ENCODE measurements at places on chromosomes 13 and 19.

- DNase-seq: no peak
Measured at GRCh38 chr13:46006688-46007452, 45.7 kb downstream of the ZC3H13 start.

- no peak for DNase-seq
Measured at GRCh38 chr13:108302279-108302678, 32.8 kb downstream of the TNFSF13B start.

DNA sequence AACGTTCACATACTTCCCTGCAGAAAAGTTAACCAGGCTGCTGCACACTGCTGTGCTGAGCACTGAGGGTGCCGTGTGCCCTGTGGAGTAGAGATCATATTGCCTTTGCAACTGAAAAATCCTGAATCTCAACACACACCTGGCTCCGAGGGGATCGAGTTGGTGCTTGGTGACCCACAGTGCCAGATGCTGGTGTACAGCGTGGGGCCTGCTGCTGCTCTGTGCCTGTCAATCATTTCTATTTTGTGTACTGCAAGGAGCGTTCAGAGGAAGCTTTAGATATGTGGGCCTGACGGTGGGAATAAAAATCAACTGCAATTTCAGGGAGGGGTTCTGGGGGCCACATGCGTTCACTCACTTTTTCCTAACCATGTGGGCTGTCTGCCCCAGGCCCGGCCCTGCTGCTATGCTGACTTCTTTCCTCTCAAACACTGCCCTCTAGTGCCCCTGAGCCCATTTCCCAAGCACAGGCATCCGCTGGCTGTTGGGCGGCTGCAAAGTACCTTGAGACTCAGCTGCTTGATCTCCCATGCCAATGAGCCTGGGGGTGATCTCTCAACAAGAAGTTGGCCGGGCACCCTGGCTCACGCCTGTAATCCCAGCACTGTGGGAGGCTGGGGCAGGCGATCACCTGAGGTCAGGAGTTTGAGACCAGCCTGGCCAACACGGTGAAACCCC is 9.7 kb upstream of the LENG8 start:
- no peak for DNase-seq

DNA sequence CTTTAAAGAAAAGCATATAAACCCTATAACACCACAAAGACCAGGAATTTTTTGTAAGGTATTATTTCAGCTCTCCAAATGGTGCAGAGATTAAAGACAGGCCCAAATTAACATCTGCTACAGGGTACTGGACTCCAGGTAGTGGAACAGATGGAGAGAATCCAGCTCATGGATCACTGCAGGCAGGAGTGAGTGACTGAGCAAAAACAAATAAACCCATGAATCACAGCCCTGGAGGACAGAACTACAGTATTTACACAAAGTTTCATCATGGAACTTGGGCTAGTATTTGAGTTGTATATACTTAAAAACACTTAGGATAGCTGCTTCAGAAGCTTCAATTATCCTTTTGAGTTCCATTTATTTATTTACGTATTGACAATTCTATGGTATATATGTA is 132.8 kb upstream of the SPRY2 start:
- DNase-seq: no peak

GRCh38 chr19:35251456-35251855 is 2.7 kb downstream of the LSR start:
- DNase-seq: no peak

GRCh38 chr13:32790731-32791130 is 204.5 kb downstream of the PDS5B start:
- DNase-seq: no peak

- DNase-seq: no peak
Measured at GRCh38 chr19:22422211-22422610, at the start of gene ZNF98. Gene ZNF98, minus strand, starts transcription at chr19:22422346. Its CDS starts 122 bp downstream, at chr19:22422224.

GRCh38 chr19:5265260-5265659 is 75.4 kb downstream of the PTPRS start:
- DNase-seq: no peak

GRCh38 chr13:29503041-29503837 is 92.2 kb downstream of the SLC7A1 start:
- no peak for DNase-seq

GRCh38 chr19:16654627-16655026 is 5.3 kb downstream of the SMIM7 start:
- no peak for DNase-seq

DNA sequence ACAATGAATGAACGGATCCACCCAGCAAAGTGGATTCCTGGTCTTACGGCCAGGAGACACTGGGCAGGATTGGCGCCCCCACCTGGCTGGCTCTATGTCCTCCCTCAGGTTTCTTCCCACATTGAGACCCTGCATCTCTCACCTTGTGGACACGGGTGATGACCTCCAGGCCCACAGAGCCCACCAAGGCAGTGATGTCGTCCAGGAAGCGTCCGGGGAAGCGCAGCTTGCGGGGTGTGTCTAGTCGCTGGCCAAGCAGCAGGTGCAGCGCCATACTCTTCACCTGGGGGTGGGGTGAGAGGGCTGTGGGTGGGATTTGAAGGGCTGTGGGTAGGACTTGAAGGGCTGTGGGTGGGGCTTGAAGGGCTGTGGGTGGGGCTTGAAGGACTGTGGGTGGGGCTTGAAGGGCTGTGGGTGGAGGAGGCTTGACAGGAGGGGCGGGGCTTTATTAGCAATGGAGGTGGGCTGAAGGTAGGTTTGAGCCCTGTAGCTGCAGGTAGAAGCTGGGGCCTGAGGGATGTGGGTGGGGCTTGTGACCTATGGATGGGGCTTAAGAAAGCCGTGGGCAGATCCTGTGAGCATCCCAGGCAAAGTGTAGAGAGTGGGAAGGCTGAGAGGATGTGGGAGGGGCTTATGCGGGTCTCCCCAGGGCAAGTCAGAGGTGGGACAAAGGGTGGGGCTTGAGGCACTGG is 12.1 kb upstream of the ANGPTL8 start:
- no peak for DNase-seq

- peak; percentile 88 for DNase-seq
Measured at GRCh38 chr19:45474606-45475521, 7.1 kb downstream of the FOSB start.

GRCh38 chr19:13262450-13262849 is 112.2 kb downstream of the IER2 start:
- peak; percentile 75 for DNase-seq

- no peak for DNase-seq
Measured at GRCh38 chr13:111488486-111489132, 168.2 kb downstream of the TEX29 start.

DNA sequence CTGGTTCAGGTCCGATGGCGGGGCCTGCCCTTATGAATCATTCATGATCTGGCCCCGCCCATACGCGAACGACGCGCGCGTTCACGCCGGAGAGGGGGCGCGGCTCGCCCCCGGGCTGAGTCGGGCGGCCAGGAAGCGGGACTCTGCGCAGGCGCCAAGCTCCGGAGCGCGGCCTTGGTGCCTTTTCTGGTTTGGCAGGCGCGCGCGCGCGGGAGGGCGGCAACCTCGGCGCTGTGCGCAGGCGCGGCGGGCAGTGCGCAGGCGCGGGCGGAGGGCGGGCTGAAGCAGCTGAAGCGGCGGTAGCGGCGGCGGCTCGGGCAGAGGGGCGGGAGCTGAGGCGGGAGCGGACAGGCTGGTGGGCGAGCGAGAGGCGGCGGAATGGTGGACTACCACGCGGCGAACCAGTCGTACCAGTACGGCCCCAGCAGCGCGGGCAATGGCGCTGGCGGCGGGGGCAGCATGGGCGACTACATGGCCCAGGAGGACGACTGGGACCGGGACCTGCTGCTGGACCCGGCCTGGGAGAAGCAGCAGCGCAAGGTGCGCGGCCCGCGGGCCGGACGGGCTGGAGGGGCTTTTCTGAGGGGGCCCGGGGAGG is at the start of gene ACTN4:
Gene ACTN4, plus strand, starts transcription at position 282 of the 598 bp plus-strand sequence. Its CDS starts 97 bp downstream, at position 379.
- DNase-seq: peak; percentile 99

DNA sequence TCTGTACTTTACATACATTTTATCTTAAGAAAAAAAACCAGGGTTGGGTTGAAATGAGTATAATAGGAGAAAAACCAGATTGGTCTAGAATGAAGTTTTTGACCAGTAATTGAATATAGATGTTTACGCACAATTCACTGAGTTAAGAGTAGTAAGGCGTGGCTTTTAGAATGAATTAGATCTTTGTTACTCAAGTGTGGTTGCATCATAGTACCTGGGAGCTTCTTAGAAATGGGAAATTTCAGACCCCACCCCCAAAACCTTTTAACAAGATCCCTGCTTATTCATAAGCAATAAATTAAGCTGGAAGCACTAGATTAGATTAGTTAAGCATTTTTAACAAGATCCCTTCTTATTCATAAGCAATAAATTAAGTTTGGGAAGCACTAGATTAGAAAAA is 28.7 kb upstream of the LMO7 start:
- no peak for DNase-seq

DNA sequence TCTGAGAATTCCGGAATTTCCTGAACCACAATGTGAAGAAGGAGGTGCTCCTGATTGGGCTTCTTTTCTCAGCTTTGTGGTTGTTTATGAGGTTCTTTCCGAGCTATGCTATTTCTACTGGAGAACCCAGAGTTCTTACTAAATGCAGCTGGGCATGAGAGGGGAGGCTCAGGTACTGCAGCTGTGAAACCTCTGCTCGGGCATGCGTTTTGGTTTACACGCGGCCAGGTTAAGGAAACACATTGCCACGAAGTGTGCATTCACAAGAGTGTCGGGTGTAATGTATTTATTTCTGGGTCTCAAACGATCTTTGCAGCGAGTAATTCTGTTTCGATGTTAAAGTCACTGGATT is 661 bp upstream of the MIR17HG start:
- peak; percentile 47 for DNase-seq

- DNase-seq: no peak
Measured at GRCh38 chr19:6736917-6737283, 480 bp downstream of the GPR108 start.

DNA sequence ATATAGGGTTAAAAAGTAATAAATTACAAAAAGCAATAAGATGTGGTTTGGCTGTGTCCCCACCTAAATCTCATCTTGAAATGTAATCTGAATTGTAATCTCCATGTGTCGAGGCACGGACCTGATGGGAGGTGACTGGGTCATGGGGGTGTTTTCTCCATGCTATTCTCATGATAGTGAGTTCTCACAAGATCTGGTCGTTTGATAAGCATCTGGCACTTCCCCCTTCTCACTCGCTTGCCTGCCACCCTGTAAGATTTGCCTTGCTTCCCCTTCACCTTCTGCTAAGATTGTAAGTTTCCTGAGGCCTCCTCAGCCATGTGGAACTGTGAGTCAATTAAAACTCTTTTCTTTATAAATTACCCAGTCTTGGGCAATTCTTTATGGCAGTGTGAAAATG is 577.4 kb downstream of the TBC1D4 start:
- no peak for DNase-seq

GRCh38 chr13:42041684-42042035 is 6.8 kb upstream of the DGKH start:
- DNase-seq: no peak

- DNase-seq: no peak
Measured at GRCh38 chr19:47056411-47056810, 8.0 kb upstream of the TMEM160 start.

DNA sequence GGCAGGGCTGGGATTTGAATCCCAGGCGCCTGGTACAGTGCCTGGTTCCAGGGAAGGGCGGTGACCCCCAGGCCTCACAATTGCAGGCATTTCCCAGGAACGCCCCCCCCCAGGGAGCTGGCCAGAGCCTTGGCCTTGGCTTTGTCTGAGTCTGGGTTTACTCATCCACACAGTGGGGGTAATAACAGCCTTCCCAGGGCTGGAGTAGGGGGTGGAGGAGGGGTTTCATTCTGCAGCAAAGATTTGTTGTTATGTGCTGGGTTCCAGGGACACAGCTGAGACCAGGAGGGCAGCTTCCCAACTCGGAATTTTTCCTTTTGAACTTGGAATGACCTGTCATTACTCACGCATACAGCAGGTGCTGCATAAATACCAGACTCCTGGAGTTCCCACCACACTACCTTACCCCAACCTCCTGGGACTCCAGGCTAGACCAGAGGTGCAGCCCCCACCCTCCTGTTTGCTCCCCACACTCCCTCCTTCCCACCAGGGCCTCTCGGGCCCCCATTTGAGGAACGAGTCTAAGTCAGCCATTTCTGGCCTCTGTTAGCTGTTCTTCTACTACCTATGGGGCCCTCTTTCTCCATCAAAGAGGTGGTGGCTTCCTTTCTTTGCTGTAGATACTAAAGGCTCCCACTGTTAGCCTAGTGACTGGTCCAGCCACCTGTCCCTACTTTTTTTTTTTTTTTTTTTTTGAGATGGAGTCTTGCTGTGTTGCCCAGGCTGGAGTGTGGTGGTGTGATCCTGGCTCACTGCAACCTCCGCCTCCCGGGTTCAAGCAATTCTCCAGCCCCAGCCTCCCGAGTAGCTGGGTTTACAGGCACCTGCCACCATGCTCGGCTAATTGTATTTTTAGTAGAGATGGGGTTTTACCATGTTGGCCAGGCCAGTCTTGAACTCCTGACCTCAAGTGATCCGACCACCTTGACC is 1.6 kb upstream of the ADAMTS10 start:
- peak; percentile 18 for DNase-seq

DNA sequence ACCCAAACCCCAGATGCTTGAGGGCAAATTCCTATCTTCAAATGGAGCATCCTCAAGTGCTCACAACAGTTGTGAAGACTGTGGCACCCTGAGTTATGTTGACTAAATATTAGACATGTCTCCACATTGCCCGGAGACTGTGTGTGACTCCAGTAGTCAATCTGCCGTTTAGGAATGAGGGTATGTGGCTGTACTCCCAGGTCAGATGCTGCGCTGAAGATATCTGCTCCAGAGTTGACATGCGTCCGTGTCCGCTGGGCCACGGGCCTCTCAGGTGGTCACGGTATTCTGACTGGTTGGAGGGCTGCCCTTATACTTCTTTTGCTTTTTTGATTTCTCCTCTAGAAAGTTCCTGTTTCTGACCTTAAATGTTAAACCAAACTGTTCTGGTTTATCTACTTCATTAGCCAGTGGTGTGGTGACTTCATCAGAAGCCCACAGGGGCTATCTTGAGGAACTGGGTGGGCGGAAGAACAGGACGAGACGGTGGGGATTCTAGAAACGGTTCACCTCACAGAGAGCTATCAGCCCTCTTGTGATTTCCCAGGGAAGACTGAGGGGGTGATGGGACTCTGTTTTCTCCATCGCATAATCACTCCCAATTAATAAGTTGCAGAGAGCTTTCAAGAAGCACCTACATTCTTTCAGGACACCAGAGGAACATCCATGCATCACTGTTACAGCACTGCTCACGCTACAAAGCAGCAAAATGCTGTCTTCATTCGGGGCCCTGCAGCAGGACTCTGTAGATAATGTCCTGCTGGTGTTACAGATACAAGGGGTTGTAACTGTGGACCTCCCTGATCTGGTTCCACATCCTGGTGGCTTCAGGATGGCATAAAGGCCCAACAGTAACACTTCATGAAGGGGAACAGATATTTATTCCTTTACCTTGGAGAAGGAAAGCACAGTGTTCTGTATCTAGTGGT is 1.3 kb upstream of the LCP1 start:
- no peak for DNase-seq

- DNase-seq: no peak
Measured at GRCh38 chr13:45209229-45209628, 8.4 kb upstream of the KCTD4 start.

- DNase-seq: no peak
Measured at GRCh38 chr13:32553720-32554119, 15.1 kb upstream of the N4BP2L2 start.
